Iris pigment epithelial cell (primary cell): ENCODE measurements at places on chromosomes 2 and 18.

GRCh38 chr2:68196120-68196716, 38.5 kb downstream of the PNO1 start:
- DNase-seq: peak; percentile 30

DNA sequence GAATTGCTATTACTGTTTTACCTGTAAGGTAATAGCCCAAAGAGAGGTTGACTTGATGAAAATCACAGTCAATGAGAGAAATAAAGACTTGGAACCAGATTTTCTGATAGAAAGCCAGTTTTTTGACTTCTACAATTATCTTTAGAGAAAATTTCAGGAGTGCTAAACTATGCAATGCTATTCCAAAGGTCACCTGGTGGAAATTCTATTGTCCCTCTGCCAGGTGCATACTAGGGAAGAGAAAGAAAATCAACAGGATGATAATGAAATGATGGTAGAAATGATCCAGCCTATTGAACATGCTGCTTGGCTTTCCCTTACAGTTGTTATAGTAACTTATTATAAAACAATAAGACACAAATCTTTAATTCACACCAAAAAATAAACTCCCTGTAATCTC, 85.0 kb downstream of the FASTKD2 start:
- DNase-seq: no peak

- DNase-seq: no peak
Observed at GRCh38 chr2:203610558-203610957, 75.5 kb upstream of the RAPH1 start.

DNA sequence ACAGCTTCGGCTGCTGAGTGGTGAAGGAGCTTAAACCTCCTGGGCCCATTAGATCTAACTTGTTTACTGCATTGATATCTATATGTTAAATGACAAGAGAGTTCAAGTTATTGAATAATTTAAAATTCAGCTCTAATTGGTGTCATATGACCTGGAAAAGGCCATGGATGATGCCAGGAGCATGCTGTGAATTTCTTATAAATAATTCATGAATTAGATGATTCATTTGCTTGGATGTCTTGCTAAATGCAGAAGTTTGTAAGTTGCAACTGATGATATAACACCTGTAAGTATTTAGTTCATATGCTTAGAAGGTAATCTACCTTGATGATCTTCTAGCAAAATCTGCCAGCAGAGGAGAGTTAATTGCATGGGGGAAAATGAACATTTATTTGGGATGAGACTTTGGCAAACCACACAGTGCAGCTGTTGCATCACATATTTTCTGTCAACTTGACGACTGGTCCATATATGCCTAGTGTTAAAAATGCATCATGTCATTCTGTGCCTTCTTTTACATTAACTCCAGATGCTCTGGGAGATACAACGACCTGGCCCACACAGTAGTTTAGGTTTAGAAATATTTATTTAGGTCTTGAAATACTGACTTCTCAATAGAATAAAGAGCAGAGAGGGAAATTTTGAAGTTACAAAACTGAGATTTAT, 226.3 kb downstream of the KIAA1328 start:
- no peak for DNase-seq

DNA sequence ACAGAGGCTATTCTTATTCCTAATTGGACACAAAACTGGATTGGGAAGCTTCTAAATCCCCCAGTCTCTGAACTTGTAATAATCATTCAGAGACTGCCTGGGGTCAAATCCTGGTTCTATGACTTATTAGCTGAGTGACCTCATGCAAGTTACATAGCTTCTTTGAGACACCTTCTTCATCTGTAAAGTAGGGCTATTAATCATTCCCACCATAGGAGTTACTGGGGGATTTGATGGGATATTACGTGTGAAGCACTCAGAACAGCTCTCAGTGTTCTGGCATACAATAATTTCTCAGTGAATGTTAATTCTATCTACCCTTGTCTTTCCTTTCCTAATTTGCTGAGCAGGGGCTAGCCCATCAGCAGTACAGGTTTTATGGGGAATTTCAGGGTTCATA, 256.7 kb upstream of the TNP1 start:
- DNase-seq: no peak

DNA sequence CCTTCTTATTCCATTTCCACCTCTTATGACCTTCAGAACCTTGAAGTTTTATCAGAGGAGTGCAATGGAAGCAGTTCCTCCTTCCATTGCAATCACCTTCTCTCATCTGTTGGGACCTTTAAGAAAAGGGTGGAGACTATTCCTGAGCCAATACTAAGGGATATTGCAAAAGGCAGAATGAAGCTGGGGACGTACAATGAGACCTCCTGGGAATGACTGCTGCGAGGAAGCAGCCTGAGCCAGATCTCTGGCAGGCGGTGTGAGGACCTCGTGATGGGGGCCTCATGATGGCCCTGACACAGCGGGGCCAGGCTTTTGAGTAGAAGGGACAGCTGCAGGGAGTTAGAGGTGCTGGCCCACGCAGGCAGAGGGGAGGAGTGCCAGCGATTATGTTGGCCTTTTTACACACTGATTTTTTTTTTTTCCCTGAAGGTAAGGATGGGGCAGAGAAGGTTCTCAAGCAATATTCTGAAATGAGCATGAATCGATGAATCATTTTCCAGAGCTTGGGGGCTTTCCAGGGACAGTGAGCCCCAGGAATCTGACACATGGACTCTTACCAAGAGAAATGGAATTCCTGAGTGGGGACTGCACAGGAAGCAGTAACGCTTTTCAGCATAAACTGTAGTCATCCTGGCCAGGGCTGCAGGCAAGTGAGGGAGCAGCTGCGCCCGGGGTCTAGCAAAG, 40.0 kb upstream of the LAPTM4A start:
- DNase-seq: peak; percentile 92

DNA sequence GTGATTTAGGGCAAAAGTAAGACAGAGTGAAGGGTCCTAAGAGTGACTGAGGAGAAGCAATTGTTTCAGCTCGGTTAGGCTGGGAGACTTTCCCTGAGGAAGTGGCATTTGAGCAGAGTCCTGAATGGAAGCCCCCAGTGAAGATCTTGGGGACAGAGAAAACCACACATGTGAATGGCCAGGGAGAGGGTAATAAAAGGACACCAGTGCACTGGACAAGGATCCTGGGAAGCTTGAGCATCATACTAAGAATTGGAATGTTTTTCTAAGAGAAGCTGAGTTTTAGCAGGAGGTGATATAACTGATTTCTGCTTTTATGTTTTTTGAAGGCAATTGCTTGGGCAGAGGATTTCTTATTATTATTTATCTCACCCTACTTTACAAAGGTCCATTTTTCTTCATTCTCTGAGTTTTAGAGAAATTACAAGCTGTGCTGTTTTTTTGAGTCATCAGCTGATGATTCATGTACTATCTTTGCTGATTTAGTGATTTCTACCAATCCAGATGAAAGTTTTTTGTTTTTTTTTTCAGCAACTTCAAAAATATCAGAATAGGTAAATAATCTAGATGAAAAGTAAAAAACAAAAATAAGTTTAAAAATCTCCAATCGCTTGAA, 43.5 kb downstream of the MFSD6 start:
- DNase-seq: peak; percentile 52

DNA sequence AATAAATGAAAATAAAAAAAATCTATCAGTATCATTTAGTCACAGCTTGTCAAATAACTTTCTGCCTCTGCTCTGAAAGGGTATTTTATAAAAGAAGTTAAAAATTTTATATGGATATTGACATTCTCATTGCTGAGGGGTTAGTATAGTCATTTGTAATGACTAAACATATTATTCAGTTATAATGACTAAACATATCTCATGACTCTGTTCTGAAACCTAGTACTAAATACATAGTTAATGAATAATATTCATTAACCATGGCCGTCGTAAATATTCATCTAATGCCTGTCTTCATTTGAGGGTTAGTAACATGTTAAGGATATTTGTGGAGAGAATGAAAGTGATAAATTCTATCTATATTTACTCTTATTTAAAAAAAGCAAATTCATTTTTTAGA, 69.1 kb upstream of the MAP4K3 start:
- DNase-seq: no peak

DNA sequence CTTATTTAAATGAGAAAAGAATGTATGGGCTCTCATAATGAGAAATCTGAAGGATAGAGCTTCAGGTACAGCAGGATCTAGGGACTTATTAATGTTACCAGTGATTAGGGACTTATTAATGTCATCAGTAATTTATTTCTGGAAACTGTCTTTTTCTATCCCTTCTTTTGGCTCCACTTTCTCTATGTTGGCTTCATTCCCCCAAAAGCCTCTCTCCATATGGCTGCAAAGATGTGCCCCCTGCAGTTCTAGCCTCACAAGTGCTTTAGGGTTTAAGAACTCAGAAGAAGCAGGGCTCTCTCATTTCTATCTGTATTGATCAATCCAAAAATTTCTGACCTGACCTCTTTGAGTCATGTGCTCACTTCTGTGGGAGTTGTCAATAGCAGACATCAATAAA, 480.9 kb downstream of the TXNL1 start:
- DNase-seq: no peak

GRCh38 chr2:156490466-156490840, 54.3 kb downstream of the GPD2 start:
- DNase-seq: no peak

GRCh38 chr2:18784245-18784644, 194.9 kb upstream of the NT5C1B start:
- no peak for DNase-seq

- peak; percentile 96 for DNase-seq
Observed at GRCh38 chr2:45353879-45354278, 257.2 kb downstream of the SRBD1 start.

GRCh38 chr2:203671876-203672275, 34.6 kb upstream of the CD28 start:
- DNase-seq: no peak

DNA sequence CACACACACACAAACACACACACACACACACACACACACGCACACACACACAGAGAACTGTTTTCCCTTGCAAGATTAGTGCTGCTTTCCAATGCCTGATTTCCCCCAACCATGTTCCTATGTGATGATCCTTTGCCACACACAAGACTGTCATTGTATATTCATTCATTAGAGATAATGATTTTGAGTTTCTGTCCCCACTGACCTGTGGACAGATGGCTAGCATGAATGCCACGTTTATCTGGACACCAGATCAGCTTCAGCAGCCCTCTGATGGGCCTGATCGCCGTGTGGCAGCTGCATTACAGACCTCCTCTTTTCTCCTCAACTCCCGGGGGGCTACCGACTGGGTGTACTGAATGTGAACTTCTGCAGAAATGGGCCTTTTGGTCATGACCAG, 353.0 kb downstream of the MYCN start:
- DNase-seq: no peak

GRCh38 chr18:44853430-44853829, 172.7 kb downstream of the SETBP1 start:
- DNase-seq: no peak

- no peak for DNase-seq
Observed at GRCh38 chr2:238570926-238571325, 144.2 kb downstream of the ASB1 start.

- DNase-seq: no peak
Observed at GRCh38 chr2:48228345-48228684, 301.6 kb upstream of the STON1 start.

DNA sequence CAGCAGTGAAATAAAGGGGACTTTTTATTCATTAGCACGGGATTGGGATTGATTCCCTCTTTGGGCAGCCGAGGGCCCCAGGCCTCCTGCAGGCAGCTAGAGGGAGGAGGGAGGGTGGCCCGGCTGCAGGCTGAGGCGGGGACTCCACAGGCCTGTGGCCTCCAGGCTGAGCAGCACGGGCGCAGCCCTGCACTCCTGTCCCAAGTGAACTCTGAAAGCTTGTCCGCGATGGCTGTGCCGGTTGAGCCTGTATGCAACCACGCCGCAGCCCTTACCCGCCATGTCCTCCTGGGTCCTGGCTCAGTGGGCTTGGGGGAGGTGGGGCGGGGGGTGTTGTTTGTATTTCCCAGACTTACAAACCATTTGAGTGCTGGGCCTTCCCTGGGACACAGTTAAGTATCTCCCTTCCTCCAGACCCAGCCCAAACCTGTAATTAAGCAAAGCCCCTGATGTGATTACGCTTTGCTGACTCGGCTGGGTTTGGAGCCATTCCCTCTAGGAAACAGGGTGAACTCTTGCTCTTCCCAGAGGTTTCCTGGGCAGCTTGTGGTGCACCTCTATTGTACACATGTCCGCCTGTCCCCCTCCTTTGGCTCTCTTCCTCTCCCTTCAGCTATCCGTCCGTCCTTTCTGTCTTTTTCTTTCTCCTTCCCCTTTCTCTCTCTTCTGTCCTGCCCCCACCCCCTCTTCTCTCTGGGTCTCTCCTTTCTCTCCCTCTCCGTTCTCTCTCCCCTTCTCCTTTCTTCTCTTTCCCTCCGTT, 5.3 kb downstream of the GLI2 start:
- DNase-seq: no peak

DNA sequence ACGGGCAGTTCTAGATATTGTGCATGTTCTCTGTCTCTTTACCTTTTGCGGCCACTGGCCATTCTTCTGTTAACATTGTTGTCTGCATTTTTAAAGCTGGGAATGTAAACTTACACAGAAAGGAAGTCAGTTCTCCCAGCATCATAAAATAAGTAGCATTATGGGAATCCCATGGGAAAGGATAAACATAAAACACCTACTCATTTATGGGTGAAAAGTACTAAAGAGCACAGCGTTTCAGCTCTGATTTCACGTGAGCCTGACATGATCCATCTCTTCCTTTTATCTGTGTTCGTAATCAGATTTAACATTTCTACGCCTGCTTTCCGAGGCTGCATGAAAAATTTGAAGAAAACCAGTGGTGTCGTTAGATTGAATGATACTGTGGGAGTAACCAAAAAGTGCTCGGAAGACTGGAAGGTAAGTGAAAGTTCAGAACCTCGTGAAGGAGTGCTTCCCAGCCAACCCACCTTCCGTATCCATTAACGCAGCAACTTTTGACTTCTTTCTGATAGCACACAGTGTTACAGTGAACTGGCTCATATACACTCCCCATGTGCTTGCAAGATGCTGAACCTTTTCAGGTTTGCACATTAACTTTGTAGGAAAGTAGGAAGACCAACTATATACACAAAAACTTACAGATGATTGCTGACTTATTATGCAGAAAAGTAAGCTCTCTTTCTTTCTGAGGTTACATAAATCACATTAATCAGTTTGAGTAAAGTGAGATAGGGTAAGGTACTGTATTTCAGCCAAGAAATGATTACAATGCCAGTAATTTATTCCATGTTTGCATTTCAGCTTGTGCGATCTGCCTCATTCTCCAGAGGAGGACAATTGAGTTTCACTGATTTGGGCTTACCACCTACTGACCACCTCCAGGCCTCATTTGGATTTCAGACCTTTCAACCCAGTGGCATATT, 86.5 kb upstream of the TTC39C start:
- no peak for DNase-seq

GRCh38 chr2:190891372-190891771, 10.8 kb downstream of the GLS start:
- DNase-seq: no peak

GRCh38 chr2:65046633-65047407, 9.4 kb upstream of the CEP68 start:
- no peak for DNase-seq

DNA sequence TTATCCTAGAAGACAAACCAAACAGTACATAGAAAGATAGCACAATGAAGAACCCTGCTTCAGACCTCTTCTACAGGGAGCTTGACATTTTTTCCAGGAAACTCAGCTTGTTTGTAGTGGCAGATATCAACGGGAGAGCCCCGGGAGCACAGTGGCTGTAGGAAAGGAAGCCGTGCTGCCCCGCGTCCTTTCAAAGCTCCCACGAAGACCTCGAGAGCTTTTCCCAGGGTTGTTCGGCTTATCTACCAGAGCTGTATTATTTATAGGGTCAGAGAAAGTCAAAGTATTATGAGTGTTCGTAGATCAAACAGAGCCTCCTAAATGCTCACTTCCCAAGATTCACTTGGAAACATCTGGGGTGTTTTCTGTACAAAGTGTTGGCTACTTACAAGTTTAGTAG, 167.1 kb upstream of the COPS8 start:
- no peak for DNase-seq

GRCh38 chr2:61966087-61966727, 60.7 kb downstream of the COMMD1 start:
- DNase-seq: no peak
